Activated T-cell treated with anti-CD3 and anti-CD28 coated beads for 24 hours (primary cell): ENCODE measurements at places on chromosomes 2 and 18.

DNA sequence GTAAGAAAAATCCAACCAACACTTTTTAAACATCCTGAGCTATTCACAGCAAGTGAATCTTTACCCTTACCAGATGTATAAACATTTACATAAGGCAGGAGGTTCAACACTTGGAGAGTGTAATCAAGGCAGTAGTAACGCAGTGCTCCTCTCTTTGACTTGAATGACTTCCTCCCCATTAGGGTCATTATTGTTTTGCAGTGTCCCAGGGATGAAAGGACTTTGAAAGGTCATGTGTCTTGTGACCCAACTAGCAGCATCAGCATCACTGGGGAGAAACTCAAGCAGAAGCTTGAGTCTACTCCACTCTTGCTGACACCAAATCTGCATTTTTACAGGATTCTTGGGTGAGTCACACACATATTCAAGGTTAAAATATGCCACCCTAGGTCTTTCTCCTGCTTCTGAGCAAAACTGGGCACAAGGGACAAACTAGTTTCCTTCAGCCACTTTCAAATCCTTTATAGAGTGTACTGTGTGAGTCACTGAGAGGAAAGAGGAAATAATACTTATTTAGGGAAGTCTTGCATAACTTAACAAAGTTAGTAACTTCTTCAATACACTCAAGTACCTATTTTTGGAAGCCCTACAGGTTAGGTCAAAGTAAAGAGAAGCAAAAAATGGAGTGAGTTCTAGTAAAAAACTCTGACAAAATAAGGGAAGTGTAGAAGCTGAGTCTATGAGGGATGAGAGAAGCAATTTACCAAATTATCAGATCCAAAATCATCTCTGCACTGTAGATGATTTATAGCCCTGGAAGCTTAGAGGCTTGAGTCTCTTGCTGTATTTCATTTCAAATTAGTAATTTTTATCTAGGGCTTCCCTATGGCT is 51.0 kb upstream of the EML4 start:
- no peak for DNase-seq

- DNase-seq, result no peak
Measured at GRCh38 chr2:72096181-72096580, 51.5 kb downstream of the CYP26B1 start.

DNA sequence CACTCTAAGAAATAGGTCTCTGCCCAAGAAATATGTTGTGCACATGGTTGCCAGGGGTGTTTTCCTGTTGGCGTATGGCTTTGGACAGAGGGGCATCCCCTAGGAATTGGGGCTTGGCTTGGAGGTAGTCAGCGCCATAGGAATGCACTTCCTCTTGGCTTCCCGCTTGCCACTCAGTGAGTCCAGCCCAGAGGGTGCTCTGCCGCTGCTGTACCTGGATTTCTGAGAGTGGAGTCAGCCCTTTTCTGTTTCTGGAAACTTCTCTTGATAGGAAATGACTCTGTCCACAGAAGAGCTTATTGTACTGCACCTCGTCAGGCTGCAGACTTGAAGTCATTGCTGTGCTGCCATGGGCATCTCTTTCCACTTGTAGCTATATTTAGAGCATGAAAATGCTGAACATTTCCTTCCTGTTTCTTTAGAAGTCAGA is 116.7 kb upstream of the MGAT5 start:
- no peak for DNase-seq

DNA sequence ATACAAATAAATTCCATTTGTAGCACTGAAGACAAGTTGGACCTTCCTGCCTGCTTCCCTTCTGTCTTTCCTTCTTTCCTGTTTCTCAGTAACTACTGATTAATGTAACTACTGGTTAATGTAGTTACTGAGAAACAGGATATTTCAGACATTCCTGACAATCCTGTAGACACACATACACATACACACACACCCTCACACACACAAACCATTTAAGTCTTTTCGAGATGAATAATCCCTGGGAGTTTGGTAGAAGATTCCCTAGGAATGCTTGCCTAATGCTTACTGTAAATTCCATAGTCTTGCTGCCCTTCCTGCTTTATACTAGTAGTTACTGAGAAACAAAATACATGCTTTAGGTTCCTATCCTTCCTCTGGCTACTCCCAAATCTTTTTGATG is 83.9 kb downstream of the PIK3C3 start:
- DNase-seq, result no peak

- peak; percentile 33 for DNase-seq
Measured at GRCh38 chr2:196131949-196132925, 39.1 kb downstream of the STK17B start.

GRCh38 chr2:201260302-201260800 is at the start of gene CASP8:
TSS of gene CASP8 (plus strand) at chr2:201260536. CDS start at chr2:201266487, 5,951 bp downstream.
- peak; percentile 53 for DNase-seq

GRCh38 chr2:172806493-172806892 is 70.8 kb downstream of the RAPGEF4 start:
- DNase-seq, result no peak
